Dermis blood vessel endothelial cell (primary cell): ENCODE measurements at places on chromosomes 3 and 15. TPM values are rescaled to one million over a fixed set of nuclear protein-coding genes. Genes with fewer than 3 reads are reported as not detected.

DNA sequence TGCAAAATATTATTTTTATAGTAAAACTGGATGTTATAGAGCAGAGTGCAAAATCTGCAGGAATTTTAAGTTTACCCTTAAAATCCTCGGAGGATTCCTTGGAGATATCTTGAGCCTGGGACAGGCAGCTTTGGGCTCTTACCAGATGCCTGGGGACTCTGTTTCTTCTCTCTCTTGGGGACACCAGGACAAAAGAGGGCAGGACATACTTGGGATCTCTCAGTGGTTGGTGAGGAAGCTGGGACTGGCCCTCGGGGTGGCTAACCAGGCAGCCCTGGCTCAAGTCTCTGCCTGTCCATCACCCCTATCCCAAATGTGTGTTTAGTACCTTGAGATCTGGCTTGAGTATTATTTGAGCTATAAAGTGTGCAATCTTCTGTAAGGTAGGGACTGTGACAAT is 38.6 kb downstream of the TKT start:
- DNase-seq, result no peak

DNA sequence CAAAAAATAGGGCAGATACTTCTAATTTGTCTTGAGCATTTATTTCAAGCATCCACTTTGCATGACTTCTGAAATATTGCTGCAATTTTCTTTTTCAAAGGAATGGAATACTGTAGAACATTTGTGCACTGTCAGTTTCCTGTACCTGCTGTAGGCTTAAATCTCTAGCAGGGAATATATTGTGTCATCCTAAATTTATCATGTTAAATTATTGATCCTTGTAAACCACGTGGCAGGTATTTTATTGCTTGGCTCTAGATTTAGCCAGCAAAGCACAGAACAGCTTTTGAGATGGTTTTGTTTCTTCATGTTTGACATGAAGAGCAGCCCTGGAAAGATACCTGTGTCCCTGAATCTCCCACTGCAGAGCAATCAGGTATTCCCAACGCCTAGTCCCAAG is 470.1 kb downstream of the GABRG3 start:
- no peak for DNase-seq

DNA sequence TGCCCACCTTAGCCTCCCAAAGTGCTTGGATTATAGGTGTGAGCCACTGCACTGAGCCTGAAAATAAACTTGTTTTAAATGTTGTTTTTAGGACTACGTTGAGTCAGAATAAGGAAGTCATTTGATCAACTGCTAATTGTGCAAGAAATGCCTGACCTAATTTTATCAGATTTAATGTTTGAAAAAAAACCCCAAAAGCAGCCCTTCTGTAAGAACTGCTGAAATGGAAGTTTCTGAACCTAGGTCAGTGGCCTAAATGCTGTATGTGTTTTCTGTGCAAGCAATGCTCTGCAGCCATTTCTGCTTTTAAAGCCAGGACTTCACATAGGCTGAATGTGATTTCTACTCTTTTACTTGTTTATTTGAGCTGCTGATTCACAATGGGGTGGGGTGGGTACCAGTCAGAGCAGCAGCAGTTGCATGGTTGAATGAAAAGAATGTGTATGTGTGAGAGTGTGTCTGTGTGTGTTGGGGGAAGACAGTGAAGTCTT is 6.6 kb downstream of the GPX1 start:
- DNase-seq, result peak; percentile 48

- DNase-seq, result peak; percentile 30
Observed at GRCh38 chr3:146469150-146470017, at the start of gene PLSCR2. Gene PLSCR2, minus strand, starts transcription at chr3:146469561. Its CDS starts 9,657 bp downstream, at chr3:146459904.

GPR149 gene
- not detected in 2 replicates for total RNA-seq

- DNase-seq, result peak; percentile 54
Observed at GRCh38 chr3:56930706-56931105, 129.0 kb upstream of the ARHGEF3 start.

DNA sequence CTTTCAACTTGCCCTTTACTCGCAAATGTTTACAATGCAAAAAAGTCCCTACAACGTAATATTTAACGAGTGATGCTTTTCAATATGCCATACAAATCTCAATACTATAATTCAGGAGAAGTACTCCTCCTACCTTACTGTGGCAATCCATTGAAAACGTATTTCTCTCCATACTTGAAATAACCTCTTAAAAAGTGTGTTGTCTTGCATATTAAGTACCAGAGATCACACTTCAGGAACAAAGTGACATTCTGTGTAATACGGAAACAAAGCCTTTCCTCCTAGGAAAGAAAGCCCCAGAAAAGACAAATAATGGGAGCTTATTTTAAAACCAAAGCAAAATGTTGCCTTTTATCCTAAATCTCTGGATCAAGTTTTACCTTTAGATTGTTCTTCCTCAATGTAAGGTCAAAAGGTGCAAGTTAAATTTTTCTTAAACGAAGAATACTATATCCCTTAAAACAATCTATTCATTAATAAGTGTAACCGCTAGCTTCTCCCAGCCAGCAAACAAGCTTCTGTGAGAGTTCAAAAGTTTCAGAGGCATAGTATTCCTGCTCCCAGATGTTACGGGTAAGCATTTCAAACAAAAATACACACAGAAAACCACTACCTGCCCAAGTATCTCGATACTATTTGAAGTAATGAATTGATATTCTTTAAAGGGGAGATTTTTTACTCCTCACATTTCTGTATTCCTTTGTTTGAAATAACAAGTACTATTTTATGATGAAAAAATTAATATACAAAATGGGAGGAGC is 1.7 kb downstream of the TJP1 start:
- peak; percentile 43 for DNase-seq
